ENCODE measurements at places on chromosomes 3 and 15.

DNA sequence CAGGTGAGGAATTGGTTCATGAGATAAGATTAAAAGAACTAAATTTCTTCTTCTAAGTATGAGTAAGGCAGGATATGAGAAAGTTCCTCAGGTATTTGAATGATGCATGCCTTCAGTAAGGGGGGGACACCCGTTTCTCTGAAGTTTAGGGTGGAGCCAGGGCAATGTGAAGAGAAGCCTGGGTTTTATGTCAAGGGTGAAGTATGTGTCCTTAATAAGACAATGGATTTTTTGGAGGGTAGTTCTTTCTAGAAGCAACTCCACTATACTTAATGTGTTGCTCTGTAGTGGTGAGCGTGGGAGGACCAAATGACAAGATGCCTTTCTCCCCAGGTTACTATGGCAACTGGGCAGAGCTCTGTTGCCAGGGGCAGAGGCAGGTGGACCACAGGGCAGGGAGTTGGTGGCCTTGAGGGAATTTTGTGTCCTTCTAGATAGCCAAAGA, 44.0 kb downstream of the PHLDB2 start:
- no peak overlapping the region for H3K4me3 ChIP-seq
- H3K27ac ChIP-seq: no peak overlapping the region
- no peaks in the 10 kb centered on the region for H3K36me3 ChIP-seq
- no peak for DNase-seq

DNA sequence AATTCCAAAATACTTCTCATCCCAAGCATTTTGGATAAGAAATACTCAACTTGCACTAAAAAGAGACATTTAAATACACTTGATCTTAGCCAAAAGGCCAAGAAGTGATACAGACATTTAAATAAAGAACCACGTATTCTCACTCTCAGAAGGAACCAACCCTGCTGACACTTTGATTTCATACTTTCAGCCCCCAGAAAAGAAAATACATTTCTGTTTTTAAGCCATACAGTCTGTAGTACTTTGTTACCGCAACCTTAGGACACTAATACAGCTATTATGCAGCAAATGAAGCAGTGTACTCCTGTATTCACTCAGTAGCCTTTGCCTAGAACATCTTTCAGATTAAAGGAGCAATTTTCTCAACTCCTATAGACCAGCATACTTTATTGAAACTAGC, 86.7 kb downstream of the TBC1D5 start:
- H3K4me1 ChIP-seq: no peaks in the 10 kb centered on the region
- H3K36me3 ChIP-seq: no peaks in the 10 kb centered on the region
- no peak overlapping the region for H3K4me3 ChIP-seq
- no peak overlapping the region for H3K27ac ChIP-seq
- H3K27me3 ChIP-seq: no peaks in the 10 kb centered on the region

- no peak for DNase-seq
- no peak overlapping the region for H3K27ac ChIP-seq
- no peaks in the 10 kb centered on the region for H3K27me3 ChIP-seq
- no peaks in the 10 kb centered on the region for H3K4me1 ChIP-seq
- no peak overlapping the region for H3K4me3 ChIP-seq
Observed at GRCh38 chr15:46146915-46147314, 512.1 kb downstream of the SQOR start.

GRCh38 chr15:99590913-99591646, 25.3 kb downstream of the MEF2A start:
- H3K4me3 ChIP-seq: no peak overlapping the region
- H3K27ac ChIP-seq: no peak overlapping the region
- H3K27me3 ChIP-seq: no peaks in the 10 kb centered on the region
- no peaks in the 10 kb centered on the region for H3K36me3 ChIP-seq
- H3K4me1 ChIP-seq: peaks cover 39% of the 10 kb centered on the region
- DNase-seq: no peak

DNA sequence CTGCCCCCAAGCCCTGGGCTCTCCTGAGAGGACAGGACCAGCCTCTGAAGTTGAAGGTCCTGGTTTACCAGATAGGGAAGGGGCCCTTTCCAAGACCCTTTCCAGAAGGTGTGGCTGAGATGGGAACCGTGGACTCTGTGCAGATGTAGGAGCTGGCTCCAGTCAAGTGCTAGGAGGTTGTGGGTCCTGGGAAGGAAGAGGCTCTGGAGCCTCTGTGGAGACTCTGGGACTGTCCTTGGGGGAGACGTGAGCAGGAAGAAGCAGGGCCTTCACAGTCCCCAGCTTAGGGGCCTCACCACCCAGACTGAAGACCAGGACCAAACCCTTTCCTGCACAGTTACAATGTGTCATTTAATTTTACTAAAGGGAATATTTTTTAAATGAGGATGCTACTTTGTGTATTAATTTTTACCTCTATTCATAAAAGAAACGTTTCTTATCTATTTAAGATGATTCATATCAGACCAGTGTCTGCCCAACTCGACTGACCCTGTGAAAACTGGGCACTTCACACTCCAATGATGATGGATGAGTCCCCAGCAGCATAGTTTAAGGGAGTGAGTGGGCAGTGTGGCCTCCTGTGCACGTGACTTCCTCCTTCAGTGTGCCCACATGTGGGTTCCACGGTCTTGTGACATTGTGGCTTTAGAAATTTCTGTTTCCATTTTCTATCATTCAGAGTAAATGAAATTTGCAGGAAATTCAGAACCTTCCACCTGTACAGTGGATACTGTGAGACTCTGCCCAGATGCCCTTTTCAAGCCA, 10.9 kb downstream of the CCR5AS start:
- no peaks in the 10 kb centered on the region for H3K4me1 ChIP-seq
- no peaks in the 10 kb centered on the region for H3K36me3 ChIP-seq
- no peak overlapping the region for H3K27ac ChIP-seq

GRCh38 chr3:192879346-192880031, 38.2 kb downstream of the MB21D2 start:
- H3K27ac ChIP-seq: no peak overlapping the region
- H3K27me3 ChIP-seq: no peaks in the 10 kb centered on the region
- H3K4me3 ChIP-seq: no peak overlapping the region
- no peak for DNase-seq
- H3K36me3 ChIP-seq: no peaks in the 10 kb centered on the region

DNA sequence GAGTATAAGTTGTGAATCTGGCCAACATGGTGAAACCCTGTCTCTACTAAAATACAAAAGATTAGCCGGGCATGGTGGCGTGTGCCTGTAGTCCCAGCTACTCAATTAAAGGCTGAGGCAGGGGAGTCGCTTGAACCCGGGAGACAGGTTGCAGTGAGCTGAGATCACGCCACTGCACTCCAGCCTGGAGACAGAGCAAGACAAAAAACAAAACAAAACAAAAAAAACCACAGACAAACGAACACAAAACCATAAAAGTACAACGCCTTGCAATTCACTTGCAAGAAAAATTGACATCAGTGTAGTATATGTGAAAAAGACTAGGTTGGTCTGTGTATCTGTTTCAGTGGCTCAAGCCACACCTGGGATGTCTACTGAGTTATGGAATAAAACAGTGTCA, 29.9 kb upstream of the CCDC80 start:
- peaks cover 15% of the 10 kb centered on the region for H3K4me1 ChIP-seq
- no peaks in the 10 kb centered on the region for H3K27me3 ChIP-seq
- no peak overlapping the region for H3K27ac ChIP-seq
- no peak overlapping the region for H3K4me3 ChIP-seq

- H3K4me3 ChIP-seq: no peak overlapping the region
- H3K27ac ChIP-seq: no peak overlapping the region
- no peaks in the 10 kb centered on the region for H3K36me3 ChIP-seq
- no peak for DNase-seq
Observed at GRCh38 chr15:69390575-69390974, 23.6 kb upstream of the KIF23 start.

DNA sequence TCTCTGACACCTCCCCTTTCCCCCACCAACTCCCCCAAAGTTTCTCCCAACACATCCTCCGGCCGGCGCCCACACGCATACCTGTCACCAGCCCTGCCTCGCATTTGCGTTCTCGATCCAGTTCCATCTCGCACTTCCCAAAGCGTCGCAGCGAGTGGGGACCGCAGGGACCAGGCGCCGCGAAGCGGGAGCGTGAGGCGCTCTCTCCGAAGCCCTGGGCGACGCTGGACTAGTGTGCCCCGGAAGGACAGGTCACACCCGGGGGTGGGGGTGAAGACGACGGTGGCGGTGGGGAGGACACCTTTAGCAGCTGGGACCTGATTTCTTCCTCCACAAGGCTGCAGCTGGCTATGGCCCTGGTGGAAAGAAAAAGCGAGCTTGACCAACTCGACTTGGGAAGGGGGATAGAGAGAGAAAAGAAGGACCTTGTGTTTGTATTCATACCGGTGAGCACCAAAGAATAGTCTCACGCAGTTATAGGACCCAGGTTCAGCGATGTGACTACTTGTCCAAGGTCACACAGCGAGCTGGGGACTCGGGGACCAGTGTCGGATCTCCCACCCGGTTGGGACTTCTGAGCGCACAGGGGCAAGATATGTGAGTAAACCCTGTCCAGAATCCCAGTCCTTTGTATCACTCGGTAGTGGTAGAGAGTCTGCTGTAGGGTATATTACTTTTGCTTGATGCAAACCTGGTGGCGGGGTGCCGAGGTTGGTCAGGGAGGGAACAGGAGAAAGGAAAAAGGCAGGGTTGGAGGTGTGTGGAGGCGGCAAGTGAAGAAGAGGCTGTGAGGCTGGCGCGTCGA, 607 bp upstream of the GHSR start:
- no peak overlapping the region for H3K4me3 ChIP-seq
- H3K36me3 ChIP-seq: no peaks in the 10 kb centered on the region
- H3K27me3 ChIP-seq: peaks cover 8% of the 10 kb centered on the region
- peaks cover 15% of the 10 kb centered on the region for H3K4me1 ChIP-seq

DNA sequence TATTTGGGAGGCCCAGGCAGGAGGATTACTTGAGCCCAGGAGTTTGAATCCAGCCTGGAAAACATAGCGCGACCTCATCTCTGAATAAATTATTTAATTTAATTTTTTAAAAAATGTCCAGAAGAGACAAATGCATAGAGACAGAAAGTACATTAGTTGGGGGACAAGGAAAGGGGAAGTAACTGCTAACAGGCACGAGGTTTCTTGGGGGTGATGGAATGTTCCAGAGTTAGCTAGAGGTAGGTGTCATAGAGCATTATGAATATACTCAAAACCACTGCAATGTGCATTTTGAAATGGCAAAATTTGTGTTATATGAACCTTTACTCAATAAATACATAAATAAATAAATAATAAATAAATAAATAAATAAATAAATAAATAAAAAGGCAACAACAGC, 31.7 kb upstream of the CYP11A1 start:
- no peak for DNase-seq
- no peak overlapping the region for H3K27ac ChIP-seq
- H3K36me3 ChIP-seq: no peaks in the 10 kb centered on the region
- no peaks in the 10 kb centered on the region for H3K4me1 ChIP-seq

DNA sequence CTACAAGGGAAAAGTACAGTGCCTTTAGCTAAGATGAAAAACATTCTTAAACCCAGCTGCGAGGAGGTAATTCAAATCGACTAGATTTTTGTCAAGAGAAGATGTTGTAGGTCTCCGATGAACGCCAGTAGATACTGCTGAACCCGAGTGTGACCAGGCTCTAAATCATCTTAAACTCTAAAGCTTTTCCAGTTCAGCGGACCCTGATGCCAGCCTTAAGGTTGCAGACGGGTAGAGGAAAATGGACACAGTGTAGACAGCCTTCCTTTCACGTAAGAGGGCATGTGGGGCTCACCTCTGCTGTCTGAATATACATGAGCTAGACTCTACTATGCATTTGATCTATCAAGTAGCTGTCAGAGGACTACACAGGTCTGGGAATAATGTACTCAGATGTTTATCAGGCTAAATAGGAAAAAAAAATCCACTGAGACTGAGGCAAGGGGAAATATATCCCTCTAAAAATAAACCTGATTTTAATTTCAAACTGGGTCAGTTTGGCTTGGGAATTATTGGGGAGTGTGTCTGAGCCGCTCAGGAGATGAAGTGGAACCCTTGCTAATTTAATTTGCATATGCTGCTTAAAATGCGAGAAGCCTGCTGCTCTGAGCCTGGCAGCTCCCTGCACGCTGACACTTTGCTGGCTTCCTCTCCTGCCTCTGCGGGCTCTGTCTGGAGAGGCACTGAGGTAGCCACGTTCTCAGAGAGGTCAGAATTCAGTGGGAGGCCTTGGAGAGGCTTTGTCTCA, 151.9 kb downstream of the CADPS start:
- no peak for DNase-seq
- no peaks in the 10 kb centered on the region for H3K27me3 ChIP-seq
- H3K36me3 ChIP-seq: no peaks in the 10 kb centered on the region
- H3K4me1 ChIP-seq: no peaks in the 10 kb centered on the region
- H3K27ac ChIP-seq: no peak overlapping the region

GRCh38 chr3:5349343-5349742, 161.8 kb downstream of the EDEM1 start:
- no peaks in the 10 kb centered on the region for H3K27me3 ChIP-seq
- DNase-seq: no peak
- no peaks in the 10 kb centered on the region for H3K4me1 ChIP-seq
- H3K36me3 ChIP-seq: no peaks in the 10 kb centered on the region

DNA sequence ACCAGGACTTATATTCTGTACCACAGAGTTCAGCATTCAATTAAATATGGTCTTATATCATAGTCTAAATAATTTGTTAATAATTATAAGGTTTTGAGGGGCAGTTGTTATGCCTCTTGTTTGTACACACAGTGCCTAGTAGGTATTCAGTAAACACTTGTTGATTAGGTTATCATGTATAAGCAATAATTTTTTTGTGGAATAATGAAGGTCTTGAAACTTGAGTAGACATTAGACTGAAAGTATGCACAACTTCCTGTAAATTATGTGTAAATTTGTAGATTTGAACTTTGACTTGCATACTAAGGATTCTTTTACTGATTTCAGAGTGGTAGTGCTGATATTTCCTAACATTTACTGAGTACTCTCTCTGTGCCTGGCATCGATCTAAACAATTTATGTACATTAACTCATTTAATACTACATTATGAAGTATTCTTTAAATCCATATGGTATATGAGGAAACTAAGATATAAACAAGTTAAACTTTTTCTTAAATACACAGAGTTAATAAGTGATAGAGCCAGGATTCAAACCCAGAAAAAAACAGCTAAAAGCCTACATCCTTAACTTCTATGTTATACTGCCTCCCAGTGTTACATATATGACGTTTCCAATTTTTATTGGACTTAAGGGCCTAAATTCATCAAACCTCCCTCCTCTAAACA, 65.1 kb downstream of the GLCE start:
- no peaks in the 10 kb centered on the region for H3K4me1 ChIP-seq
- H3K36me3 ChIP-seq: peaks cover 6% of the 10 kb centered on the region
- H3K4me3 ChIP-seq: no peak overlapping the region

- H3K27me3 ChIP-seq: no peaks in the 10 kb centered on the region
- no peak overlapping the region for H3K27ac ChIP-seq
- no peaks in the 10 kb centered on the region for H3K4me1 ChIP-seq
- H3K4me3 ChIP-seq: no peak overlapping the region
- DNase-seq: no peak
Observed at GRCh38 chr3:191531434-191531972, 70.5 kb downstream of the PYDC2 start.

GRCh38 chr3:189001559-189001958, 170.2 kb upstream of the TPRG1 start:
- H3K4me3 ChIP-seq: no peak overlapping the region
- H3K36me3 ChIP-seq: no peaks in the 10 kb centered on the region
- H3K27ac ChIP-seq: no peak overlapping the region
- H3K27me3 ChIP-seq: no peaks in the 10 kb centered on the region
- DNase-seq: no peak

- no peak overlapping the region for H3K27ac ChIP-seq
- no peak for DNase-seq
- no peaks in the 10 kb centered on the region for H3K4me1 ChIP-seq
- H3K36me3 ChIP-seq: no peaks in the 10 kb centered on the region
Observed at GRCh38 chr3:9158865-9159630, 90.4 kb downstream of the SRGAP3 start.

All from vagina (tissue), 2 donors.